ENCODE measurements at places on chromosomes 13 and 19. TPM values are rescaled to one million over a fixed set of nuclear protein-coding genes. Genes with fewer than 3 reads are reported as not detected.

The NEK5 gene
- 0.23 TPM for total RNA-seq

DNA sequence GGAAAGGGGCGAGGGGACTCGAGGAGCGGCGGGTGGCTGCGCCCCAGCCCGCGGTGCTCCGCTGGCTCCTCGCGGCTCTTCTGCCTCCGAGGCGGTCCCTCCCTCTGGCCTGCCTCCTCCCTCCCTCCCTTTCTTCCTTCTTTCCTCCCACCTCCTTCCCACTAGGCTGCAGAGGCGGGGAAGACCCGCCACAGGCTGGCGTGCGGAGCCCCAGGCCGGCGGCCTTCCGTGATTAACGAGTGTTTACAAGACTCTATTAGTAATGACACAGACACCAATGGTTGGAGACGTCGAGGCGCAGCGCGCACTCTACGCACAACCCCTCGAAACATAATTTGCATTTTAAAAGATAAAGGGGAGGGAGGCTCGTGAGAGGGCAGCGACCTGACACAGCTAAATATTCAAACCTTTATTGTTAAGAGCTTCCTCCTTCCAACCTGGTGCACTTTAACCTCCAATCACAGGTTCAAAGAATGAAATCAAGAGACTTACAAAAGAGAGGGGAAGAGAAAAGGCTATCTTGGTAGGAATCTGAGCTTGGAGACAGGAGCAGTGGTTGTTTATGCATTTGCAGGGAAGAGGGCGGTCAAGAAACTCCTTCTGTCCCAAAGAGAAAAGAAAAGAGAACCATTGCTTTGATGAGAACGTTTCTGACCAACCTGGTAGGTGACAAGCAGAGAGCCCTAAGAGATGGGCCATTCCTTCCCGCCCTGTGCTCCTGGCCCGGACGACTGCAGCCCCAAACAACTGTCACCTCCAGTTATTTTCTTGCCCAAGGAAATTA, at the start of gene CDX2:
Gene CDX2, minus strand, starts transcription at position 234 of the 784 bp plus-strand sequence. CDS start 309 bp downstream, outside the sequence.
- DNase-seq, result no peak

DNA sequence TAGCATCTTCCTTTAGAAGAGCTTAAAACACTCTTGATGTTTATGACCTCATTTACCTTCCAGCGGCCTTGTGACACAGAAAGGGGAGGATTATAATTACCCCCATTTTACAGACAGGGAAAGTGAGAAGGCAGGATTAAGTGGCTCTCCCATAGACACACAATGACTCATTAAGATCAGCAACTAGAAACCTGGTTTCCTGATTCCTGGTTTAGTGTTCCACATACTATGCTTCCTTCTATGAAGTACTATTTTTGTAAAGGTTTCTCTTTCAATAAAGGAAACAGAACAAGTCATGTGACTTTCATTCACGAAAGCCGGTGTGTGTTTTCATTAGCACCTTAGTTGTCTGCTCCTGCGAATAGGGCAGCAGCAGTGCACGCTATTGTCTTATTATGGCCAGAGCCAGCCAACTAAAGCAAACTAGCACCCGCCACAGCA, 8.3 kb downstream of the IRS2 start:
- peak; percentile 39 for DNase-seq

- DNase-seq, result peak; percentile 90
These were observed 99.0 kb upstream of the TSHZ3 start for GRCh38 chr19:31448221-31448657.

DNA sequence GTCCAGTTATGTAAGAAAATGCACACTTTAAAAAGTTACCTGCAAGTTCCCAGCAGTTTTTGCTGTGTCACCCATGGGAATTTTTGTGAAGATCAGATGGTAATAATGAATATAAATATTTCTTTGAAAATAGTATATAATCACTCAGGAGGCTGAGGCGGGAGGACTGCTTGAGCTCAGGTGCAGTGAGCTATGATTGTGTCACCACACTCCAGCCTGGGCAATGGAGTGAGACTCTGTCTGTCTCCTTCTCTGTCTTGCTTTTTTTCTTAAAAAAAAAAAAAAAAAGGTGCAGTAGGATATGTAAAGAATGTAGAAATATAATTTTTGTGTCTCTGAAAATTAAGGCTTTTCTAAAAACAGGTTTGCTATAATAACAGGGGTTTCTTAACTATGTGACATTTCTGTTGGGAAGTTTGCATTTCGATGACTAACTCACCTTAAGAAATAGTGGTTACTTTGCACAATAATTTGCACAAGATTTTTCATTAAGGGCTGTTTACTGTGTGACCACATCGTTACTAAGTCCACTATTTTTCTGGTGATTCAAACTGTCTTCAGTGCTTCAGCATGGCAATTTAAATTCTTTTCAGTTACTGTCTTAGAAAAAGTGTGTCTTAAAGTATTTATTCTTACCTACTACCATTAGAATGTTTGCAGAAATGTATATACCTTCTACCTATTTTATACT, 37.3 kb downstream of the DNAJC3 start:
- DNase-seq, result peak; percentile 13

The MISP gene
- 2.0 TPM for total RNA-seq

DNA sequence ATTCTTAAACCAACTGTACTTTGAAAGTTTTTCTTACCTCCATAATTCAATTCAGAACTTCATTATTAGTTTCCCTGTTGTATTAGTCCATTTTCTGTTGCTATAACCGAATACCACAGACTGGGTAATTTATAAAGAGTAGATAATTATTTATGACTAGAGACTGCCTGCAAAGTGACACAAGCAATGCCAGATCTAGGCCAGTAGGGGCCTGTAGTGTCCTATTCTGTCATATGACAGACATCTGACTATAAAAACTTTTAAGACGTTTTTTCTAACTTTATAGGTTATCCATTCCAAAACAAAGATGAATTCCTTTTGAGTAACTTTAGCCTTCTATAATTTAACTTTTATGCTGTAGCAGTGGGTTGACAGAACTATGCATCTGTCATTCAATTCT, 2783.8 kb downstream of the PCDH9 start:
- DNase-seq, result no peak

GRCh38 chr13:22081430-22081829, 410.6 kb downstream of the FGF9 start:
- DNase-seq, result no peak

DNA sequence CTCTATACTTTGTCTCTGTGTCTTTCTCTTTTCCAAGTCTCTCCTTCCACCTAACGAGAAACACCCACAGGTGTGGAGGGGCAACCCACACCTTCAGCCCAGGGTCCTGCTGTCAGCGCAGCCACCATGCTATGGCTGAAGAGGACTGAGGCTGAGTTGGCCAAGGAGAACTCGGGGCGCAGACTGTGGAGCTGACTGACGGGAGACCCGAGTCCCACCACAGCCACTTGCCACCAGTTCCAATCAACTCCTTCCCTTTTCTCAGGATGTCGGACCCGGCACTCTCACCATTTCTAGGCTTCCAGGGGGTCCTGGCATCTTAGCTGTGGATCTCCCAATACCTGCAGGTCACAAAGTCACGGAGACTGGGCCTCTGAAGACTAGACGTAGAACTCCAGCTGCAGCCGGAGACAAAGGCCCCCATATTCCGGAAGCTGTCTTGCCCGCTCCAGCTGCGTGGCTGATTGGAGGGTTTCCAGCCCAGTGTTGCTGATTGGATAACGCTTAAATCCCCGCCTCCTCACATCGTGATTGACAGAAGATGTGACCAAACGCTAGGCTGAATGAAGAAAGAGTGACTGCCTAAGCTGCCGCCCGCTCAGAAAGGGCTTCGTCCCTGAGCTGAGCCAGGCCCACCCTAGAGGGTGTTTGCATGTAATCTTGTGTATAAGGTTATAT, 63.6 kb downstream of the ZNF429 start:
- peak; percentile 51 for DNase-seq

- DNase-seq, result no peak
These were observed 611.0 kb upstream of the SGCG start for GRCh38 chr13:22569811-22570210.

DNA sequence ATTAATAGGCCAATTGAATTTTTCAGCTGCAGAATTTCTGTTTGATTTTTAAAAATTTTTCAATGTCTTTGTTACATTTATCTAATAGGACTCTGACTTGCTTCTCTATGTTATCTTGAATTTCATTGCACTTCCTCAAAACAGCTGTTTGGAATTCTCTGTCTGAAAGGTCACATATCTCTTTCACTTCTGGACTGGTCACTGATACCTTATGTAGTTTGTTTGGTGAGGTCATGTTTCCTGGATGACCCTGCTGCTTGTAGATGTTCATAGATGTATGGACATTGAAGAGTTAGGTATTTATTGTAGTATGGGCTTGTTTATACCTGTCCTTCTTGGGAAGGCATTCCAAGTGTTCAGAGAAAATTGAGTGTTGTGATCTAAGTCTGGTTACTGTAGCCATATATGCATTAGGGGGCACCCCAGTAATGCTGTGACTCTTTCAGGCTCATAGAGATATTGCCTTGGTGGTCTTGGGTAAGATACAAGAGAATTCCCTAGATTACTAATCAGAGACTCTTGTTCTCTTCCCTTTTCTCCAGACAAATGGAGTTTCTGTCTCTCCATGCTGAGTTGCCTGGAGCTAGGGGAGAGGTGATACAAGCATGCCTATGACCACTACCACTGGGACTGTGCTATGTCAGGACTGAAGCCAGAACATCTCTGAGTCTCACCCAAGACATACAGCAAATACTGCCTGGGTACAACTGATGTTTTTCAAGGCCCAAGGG, 27.8 kb downstream of the RFC3 start:
- DNase-seq, result no peak

The ZSCAN1 gene
- total RNA-seq, result not detected

The KCNC3 gene
- total RNA-seq, result 0.15 TPM

- no peak for DNase-seq
These were observed 112.6 kb downstream of the KCTD12 start for GRCh38 chr13:76773448-76774094.

The NCAN gene
- total RNA-seq, result not detected

DNA sequence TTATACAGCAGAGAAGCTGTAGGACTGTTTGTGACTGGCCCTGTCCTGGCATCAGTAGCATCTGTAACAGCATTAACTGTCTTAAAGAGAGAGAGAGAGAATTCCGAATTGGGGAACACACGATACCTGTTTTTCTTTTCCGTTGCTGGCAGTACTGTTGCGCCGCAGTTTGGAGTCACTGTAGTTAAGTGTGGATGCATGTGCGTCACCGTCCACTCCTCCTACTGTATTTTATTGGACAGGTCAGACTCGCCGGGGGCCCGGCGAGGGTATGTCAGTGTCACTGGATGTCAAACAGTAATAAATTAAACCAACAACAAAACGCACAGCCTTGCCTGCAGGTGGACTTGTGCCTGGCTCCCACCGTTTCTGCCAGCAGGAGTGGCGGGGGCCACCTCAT, 27.3 kb upstream of the LDLR start:
- no peak for DNase-seq

- DNase-seq, result peak; percentile 14
These were observed 1438.1 kb downstream of the UQCRFS1 start for GRCh38 chr19:27774827-27775226.

- no peak for DNase-seq
These were observed 9.6 kb downstream of the CD37 start for GRCh38 chr19:49344505-49345423.

The ZNF439 gene
- 2.9 TPM for total RNA-seq

The PTPRH gene
- 4.1 TPM for total RNA-seq
